ENCODE measurements at places on chromosomes 11 and 22.

DNA sequence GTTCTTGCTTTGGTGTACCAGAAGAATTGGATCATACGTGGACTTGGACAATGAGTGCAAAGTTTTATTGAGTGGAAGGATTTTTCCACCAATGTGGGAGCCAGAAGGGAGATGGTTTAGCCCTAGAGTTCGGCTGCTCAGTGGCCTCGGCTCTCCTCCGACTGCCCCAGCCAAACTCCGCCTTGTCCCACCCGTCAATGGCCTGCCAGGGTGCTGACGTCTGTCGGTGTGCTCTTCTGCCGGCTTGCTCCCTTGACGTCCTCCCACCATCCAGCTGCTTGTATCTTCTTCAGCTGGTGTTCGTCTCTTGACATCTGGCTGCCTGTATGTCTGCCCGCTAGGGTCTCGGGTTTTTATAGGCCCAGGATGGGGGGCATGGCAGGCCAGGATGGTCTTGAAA lies 154.8 kb downstream of the APOL5 start:
- no peak for DNase-seq

GRCh38 chr11:8796941-8797340 lies 114.0 kb upstream of the AKIP1 start:
- no peak for DNase-seq

- DNase-seq: no peak
Observed at GRCh38 chr22:24483976-24484545, 11.1 kb upstream of the UPB1 start.

DNA sequence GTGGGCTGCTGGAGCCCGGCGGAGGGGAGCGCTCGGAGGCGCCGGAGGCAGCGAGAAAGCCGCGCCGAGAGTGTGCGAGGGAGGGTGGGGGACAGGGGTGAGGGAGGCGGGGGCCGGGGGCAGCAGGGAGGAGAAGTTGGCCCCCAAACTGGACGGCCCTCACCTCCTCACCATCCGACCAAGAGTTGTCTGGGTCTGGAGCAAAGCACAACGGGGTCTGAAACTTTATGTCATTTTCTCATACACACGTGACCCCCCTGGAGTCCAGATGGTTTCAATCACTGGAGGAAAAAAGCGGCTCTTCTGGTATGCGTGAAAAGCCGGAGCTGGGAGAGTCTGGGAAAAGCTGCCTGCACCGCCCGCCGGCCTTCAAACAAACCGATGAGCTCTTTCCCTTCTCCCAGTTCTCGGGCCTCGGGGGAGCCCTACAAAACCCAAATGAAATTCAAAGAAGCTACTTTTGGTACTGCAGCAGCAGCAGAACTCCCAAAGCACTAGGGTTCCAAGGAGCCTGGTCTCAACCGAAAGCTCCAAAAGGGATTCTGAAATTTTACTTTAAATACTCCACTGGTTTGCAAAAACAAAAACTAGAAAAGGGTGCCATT lies 39.7 kb upstream of the AKIP1 start:
- no peak for DNase-seq

DNA sequence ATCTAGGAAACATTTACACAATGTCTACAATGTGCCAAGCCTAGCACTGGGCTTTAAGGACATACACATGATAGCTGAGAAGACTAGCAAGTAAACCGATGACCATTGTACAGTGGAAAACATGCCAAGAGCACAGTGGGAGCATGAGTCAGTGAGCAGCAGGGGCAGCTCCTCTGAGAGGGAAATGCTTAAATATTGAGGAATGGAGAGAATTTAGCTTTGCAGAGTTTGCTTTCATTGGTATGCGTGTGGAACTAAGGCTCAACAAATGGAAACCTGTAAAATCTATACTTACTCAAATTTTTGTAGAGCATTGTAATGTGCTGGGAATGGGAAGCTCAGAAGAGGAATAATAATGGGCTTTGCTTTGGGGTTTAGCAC lies 282.3 kb downstream of the ST3GAL4 start:
- no peak for DNase-seq

- DNase-seq: no peak
Observed at GRCh38 chr22:46090631-46091201, 59.6 kb upstream of the PPARA start.

GRCh38 chr11:102147015-102147414 lies 36.8 kb downstream of the YAP1 start:
- no peak for DNase-seq

DNA sequence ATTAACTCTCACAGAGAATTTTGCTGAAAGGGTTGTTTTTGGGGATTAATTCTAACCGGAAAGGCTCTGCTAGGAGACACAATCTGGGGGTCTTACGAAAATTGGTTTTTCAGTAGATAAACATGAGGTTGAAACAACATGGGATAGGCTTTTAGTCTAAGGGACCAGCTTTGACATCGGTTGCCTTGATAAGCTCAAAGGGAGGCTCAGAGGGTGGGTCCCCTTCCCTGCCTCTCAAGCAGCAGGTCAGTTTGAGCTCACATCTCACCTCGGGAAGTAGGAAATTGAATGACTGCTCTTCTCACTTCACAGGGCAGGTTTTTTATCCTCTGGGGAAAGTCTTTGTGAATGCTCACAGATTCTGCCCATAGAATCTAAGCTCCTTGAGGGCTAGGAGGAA lies 70.2 kb upstream of the KIRREL3 start:
- DNase-seq: no peak

GRCh38 chr11:2868506-2869133 lies 17.0 kb downstream of the CDKN1C start:
- DNase-seq: no peak

DNA sequence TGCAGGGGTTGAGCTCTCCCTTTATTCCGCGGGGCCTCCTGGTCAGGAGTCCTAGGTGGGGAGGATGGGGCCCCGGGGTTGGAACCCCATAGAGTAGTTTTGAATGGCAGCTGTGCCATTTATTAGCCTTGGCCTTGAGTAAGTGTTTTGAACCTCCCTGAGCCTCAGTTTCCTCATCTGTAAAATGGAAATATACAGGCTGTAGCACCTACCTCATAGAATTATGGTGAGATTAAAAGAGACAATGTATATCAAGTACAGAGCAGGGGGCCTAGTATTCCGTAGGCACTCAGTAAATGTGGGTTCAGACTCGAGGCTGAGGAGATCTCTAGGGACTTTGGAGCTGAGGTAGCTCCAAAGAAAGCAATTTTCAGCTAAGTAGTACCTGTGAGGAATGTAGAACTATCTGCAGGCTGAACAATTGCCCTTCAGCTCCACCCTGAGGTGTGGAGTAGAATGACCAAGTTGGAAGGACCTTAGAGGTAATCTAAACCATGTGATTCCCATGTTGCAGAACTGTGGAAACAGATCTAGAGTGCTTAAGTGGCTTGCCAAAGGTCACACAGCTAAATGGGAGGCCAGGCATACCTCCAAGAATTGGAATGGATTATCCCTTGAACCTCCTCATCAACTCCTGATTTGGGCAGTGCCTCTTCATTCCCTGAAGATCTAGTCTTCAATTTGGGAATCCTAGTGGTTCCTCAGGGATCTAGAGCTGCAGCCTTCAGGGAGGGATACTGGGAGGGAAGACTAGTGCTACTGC lies 682 bp downstream of the PGAP2 start:
- peak; percentile 82 for DNase-seq

DNA sequence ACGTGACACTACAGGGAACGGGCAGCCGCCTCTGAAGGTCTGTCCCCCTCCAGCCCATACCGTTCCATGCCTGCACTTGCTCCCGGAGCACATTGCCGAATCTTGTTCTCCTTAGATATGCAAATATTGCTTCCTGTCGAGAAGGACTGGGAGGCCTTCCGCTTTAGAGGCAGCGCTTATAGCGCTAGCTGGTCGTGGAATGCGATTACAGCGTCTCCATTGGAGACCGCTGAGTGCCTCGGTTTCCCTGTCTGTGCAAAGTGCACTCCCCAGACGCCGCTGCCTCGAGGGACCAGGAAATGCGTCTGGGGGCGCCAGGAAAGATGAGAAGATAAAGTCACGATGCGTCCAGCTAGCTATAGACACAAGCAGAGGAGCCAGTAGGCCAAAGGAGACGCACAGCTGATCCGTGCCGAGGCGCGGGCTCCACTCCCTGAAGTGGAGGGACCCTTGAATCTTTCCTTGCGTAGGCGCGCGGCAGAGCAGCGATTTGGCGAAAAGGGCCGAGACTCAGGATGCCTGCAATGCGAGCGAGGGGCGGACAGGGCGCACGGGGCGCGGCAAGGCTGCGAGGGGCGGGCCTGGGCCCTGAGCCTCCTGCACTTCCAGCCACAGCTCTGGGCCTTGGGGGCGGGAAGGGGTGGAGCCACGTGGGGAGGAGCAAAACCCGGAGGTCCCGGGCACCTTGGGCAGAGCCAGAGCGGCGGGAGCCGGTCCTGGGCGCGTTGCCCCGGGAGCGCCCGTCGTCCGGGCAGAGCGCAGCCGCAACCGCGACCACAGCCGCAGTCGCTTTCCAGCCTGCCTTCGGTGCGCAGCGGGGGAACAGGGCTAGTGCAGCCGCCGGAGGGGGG lies at the start of gene RASSF10:
Gene RASSF10 (plus strand): TSS at position 692 of the 851 bp plus-strand sequence. CDS start 261 bp downstream, outside the sequence.
- DNase-seq: peak; percentile 13

DNA sequence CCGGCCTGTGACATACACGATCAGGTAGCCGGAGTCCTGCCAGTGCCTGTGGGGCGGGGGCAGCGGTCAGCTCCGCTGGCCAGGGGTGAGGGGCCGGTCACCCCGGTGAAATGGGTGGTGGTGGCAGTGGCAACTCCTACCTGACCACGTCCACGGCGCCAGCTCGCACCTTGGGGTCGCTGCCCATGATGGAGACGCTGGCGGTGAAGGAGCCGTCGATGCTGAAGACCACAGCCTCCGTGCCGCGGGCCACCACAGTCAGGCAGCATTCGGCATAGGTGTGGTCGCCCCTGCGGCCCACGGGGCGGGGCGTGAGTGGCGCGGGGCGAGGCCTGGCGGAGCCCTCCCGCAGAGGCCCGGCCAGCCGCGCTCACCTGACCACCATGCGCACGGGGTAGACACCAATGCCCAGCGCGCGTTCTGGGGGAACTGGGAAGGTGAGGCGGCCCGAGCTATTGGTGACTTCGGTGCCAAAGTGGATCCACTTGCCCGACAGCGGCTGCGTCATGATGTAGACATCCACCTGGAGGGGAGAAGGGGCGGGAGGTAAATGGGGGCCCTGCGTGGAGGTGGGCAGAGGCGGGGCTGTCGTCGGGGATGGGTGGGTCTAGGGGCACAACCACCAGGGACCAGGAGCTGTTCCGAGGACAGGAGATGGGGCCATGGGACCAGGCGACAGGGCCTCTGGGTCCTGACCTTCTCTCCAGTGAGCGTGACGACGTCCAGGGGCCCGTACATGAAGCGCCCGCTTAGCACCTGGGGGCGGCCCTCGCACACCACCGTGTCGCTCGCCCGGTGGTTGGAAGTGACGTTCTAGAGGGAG lies 10.9 kb downstream of the AIP start:
- DNase-seq: no peak

- no peak for DNase-seq
Observed at GRCh38 chr22:47041271-47042115, 279.0 kb downstream of the TBC1D22A start.

DNA sequence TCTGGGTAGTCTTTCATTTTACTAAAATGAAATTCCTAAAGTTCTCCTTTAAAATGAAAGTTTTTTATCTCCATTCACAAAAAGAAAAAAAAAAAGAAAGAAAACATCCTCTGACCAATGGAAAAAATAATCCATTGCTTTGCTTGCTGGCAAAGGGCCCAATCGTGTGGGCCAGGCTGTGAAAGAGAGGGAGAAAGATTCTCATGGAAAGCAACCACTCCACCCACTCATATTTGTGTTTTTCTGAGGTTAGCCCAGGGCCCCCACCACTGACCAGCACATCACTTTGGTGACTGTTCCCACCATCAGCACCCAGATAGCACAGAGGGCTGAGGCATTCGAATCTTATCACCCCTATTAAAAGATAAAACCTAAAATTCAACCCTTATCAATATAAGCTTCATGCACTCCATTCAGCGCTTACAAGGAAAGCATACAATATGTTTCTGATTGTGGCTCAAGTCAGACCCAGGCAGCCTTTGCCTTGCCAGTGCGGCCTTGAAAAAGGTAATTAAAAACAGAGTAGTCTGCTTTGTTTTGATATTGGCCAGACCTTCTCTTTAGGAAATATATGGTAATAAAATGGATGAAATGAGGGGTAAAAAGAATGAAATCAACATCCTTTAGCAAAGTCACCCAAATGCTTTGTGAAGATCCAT lies 192.8 kb downstream of the ETS1 start:
- no peak for DNase-seq

- DNase-seq: no peak
Observed at GRCh38 chr11:63884196-63884932, 32.6 kb downstream of the RCOR2 start.

- no peak for DNase-seq
Observed at GRCh38 chr11:61056981-61057380, 45.3 kb upstream of the CD5 start.

- no peak for DNase-seq
Observed at GRCh38 chr11:56923116-56923515, 65.6 kb upstream of the OR5AK2 start.

- no peak for DNase-seq
Observed at GRCh38 chr22:41917375-41917902, 2.6 kb upstream of the SHISA8 start.

- no peak for DNase-seq
Observed at GRCh38 chr11:45048313-45048841, 97.7 kb upstream of the TP53I11 start.

- DNase-seq: no peak
Observed at GRCh38 chr11:60810569-60810968, 25.4 kb downstream of the MS4A10 start.

- DNase-seq: no peak
Observed at GRCh38 chr11:67642173-67643120, 2.9 kb upstream of the TBX10 start.

DNA sequence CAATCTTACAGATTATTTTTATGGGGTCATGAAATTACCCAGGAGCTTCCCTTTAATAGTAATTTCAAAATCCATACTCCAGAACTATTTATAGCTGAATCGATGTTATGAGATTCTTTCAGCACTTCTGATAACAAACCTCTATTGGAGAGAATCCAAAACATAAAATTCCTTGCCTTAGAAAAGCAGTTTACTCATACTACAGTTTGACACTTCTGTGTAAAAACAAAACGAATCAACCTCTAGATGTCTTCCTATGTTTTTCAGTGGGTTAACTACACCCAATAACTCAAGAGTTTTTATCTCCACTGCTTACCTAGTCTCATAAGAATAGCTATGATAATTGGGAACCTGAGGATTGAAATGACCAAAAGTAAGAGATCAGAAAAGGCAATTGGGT lies 35.6 kb downstream of the KIF18A start:
- no peak for DNase-seq

- DNase-seq: no peak
Observed at GRCh38 chr11:12853652-12854296, 155.3 kb upstream of the RASSF10 start.

GRCh38 chr11:114326151-114326550 lies 30.0 kb downstream of the NNMT start:
- DNase-seq: no peak

GRCh38 chr22:35938226-35938625 lies 90.4 kb downstream of the RBFOX2 start:
- no peak for DNase-seq

GRCh38 chr11:115222863-115223530 lies 281.2 kb downstream of the CADM1 start:
- no peak for DNase-seq

GRCh38 chr22:49322231-49322630 lies 505.4 kb downstream of the BRD1 start:
- no peak for DNase-seq

All from CD4-positive, CD25-positive, alpha-beta regulatory T cell (primary cell).